NCI-H2029 (cell line): ENCODE measurements at places on chromosomes 16 and 17.

DNA sequence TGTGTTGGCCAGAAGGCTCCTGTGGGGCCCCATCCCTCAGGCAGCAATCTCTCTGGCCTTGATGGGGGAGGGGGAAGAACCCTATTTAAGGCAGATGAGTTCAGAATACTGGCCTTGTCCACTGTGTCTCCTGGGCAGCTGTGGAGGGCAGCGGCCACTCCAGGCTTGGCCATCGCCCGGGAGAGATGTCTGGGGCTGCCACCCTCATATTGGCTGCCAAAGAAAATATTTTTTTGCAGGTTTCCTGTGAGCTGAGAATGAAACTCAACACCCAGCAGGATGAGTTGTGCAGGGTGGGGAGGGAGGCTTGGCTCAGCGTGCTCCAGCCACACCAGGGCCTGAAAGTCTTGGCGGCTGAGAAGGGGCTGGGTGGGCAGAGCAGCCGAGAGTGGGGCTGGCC, 14.4 kb upstream of the TIMP2 start:
- no peak for DNase-seq

- DNase-seq, result no peak
Measured at GRCh38 chr17:46770818-46771560, 47.5 kb downstream of the WNT3 start.

DNA sequence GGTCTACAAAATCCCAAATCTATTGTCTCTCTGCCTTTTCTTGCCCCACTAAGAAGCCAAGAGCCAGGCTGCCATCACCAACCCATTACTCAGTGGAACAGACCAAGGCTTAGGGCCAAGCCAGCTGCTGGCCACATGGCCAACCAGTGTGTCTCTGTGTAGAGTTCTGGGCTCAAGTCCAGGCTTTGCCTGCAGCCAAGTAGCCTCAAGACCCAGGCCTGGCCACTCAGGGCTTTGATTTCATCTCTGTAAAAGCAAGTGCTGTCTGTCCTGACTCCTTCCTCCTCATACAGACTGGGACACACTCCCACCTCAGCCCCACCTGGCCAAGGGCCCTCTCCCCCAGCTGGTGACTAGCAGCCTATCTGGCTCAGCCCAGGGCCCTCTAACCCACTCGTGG, 14.6 kb downstream of the SREBF1 start:
- peak; percentile 39 for DNase-seq

GRCh38 chr17:53942436-53942835, 119.7 kb downstream of the KIF2B start:
- no peak for DNase-seq

DNA sequence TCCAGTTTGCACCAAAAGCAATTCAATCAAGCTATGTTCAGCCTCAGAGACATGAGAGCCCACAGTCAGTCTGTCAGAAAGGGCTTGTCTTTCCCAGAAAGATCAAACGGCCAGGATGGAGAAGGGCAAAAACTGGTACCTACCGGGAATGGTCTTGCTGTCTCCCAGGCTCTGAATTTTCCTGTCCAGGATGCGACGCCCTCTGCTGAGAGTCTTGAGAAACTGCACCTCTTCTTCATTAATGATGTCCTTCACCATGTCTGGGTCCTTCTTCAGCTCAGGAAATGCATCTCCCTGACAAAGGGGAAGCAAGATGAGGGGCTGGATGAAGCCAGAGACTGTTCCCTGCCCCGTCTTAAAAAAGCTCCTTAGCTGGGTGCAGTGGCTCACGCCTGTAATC, 15.8 kb upstream of the EXOSC6 start:
- DNase-seq, result no peak

DNA sequence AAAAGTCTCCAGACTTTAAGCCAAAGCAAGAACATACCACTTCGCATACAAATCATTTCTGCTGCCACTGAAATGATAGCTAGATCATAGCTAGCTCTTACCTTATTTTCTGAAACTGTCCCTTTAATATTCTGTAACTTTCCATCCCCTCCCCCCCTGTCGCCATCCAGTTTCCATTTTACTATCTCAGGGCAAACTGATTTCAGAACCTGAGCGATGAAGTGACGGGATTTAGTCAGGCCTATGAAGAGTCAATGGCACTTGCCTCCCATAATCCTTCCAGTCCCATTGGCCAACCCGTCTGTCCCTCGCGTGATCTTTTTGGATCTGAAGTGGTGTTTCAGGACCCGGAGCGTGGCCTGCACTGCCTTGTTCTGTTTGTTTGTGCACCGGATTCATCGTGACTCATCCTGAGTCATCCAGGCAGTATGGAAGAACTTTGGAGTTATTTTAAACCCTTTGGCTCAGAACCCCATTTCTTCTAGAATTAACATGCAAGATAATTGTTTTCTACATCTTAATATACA, 199.8 kb upstream of the CHMP6 start:
- no peak for DNase-seq

DNA sequence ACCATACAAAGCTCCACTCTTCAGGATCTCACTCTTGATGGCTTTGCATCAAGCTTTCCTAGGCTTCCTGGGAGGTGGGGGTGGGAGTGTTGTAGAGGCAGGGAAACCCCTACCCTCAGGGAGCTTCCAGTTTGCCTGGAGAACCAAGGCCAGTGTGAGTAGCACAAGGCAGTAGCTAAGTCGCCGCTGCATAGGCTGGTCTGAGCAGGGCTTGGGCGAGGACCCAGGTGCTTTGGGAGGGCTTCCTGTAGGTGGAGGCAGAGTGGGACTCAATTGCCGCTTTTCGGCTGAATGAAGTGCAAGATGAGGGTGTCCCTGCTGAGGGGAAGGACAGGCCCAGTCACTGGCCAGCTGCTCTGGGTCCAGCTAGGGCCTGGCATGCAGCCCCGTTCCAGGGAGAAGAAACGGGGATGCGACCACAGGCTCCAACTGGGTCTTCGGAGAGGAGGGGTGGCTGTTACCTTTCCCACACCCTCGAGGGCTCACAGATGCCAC, 3.9 kb downstream of the CD79B start:
- no peak for DNase-seq

GRCh38 chr17:37770631-37771518, 26.0 kb upstream of the HNF1B start:
- peak; percentile 29 for DNase-seq

- DNase-seq, result no peak
Measured at GRCh38 chr17:77493238-77493820, 352.6 kb downstream of the SEC14L1 start.

DNA sequence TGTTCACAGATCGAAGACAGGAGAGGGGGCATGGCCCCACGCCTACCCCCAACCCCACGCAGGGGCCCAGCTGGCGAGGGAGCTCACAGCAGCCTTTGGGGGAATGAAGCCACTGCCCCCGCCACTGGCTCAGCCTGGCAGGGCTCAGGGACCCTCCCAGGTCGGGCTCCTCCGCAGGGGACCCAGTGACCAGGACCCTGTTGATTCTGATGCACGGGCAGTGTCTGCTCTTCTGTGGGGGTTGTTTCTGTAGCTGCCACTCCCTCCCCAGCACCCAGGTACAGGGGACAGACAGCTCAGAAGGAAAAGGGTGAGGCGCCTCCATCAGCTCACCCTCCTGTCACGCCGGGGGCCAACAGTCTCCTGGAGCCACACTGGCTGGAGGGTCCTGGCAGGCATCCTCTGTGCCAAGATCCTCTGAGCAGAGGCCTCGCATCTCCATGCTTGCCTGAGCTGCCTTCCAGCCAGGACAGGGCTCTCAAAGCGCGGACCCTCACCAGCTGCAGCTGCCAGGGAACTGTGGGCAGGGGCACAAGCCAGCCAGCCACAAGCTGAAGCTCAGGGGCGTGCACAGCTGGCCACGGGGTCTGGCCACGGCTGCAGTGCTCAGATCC, 49.1 kb downstream of the ZNF778 start:
- no peak for DNase-seq

- DNase-seq, result no peak
Measured at GRCh38 chr17:2511138-2511461, 588 bp downstream of the METTL16 start.

- no peak for DNase-seq
Measured at GRCh38 chr17:16440901-16441629, 25.7 kb downstream of the TRPV2 start.

- no peak for DNase-seq
Measured at GRCh38 chr17:6069539-6070429, at the start of gene WSCD1. Gene WSCD1, plus strand, starts transcription at chr17:6070379. Its CDS starts 10,280 bp downstream, at chr17:6080659.

- DNase-seq, result peak; percentile 36
Measured at GRCh38 chr17:38717139-38717745, 12.2 kb downstream of the MLLT6 start.
